ENCODE measurements at places on chromosomes 13 and 19. TPM values are rescaled to one million over a fixed set of nuclear protein-coding genes. Genes with fewer than 3 reads are reported as not detected.

FBXO27 gene
- total RNA-seq, result 4.9 TPM

CEACAM8 gene
- not detected for total RNA-seq

FGF21 gene
- not detected for total RNA-seq

GDF15 gene
- 1.2 TPM for total RNA-seq

SLC44A2 gene
- 99.5 TPM for total RNA-seq

MIA gene
- total RNA-seq, result 9.9 TPM

ZNF738 gene
- 71.1 TPM for total RNA-seq

CYP2A7 gene
- total RNA-seq, result not detected

GFY gene
- not detected for total RNA-seq

ZNF177 gene
- total RNA-seq, result 8.0 TPM

CCDC70 gene
- total RNA-seq, result not detected

CBY2 gene
- total RNA-seq, result not detected

FCER2 gene
- not detected for total RNA-seq

FRY gene
- total RNA-seq, result 4.7 TPM

HOMER3 gene
- total RNA-seq, result 78.8 TPM

SLC10A2 gene
- 0.07 TPM for total RNA-seq

GRIN3B gene
- total RNA-seq, result not detected

ZNF253 gene
- 37.9 TPM for total RNA-seq

CILP2 gene
- 2.9 TPM for total RNA-seq

CYP4F3 gene
- not detected for total RNA-seq

SUGP1 gene
- total RNA-seq, result 89.9 TPM

MYO1F gene
- total RNA-seq, result 0.33 TPM

C13orf46 gene
- 0.66 TPM for total RNA-seq

All from neural crest cell (in vitro differentiated cells).